ENCODE measurements at places on chromosomes 7 and 10.

GRCh38 chr10:132564249-132564605 is 26.6 kb downstream of the INPP5A start:
- no peak for DNase-seq

GRCh38 chr10:110919349-110919931 is at the start of gene SHOC2:
Gene SHOC2 (plus strand): TSS chr10:110919604. CDS start chr10:110964359, 44,755 bp downstream.
- peak; percentile 97 for DNase-seq

- no peak for DNase-seq
Observed at GRCh38 chr7:105402221-105403095, 13.7 kb upstream of the SRPK2 start.

GRCh38 chr7:126339813-126340212 is 912.9 kb downstream of the GRM8 start:
- no peak for DNase-seq

DNA sequence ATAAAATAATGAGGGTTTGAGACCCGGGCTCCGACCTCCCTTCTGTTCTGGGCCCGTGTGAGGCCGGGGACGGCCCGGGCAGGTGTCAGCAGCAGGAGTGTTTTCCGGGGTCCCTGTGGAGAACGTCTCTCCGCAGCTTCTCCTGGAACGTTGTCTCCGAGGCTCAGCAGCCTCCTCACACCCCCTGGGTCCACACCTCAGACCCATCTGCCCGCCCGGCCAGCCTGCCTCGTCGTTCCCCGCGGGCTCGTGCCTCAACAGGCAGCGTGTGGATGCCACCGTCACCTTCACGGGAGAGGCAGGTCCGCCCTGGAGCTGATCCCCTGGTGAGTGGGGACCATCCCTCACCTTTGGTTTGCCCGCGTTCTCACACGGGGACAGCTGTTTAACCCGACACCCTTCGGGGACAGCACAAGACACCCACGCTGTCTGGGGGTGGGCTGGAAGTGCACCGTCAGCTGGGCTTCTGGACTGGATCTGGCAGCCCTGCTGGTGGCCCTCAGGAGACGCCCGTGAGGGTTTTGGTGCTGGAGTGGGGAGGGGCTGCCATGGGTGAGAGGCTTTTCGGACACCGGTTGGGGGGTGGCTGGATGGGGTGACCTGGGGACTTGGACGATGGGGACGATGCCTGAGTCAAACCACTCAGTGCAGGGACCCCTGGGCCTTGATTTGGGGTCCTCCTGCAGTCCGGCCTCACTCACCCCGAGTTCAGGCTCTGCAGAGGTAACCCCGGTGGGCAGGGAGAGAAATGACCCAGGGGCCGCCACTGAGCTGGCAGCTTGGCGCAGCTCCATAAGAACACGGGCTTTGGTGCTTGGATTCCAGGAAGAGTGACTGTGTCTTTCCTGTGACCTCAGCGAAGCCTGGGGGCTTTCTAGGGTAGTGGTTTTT is 131.7 kb downstream of the DNAJB6 start:
- DNase-seq: no peak

DNA sequence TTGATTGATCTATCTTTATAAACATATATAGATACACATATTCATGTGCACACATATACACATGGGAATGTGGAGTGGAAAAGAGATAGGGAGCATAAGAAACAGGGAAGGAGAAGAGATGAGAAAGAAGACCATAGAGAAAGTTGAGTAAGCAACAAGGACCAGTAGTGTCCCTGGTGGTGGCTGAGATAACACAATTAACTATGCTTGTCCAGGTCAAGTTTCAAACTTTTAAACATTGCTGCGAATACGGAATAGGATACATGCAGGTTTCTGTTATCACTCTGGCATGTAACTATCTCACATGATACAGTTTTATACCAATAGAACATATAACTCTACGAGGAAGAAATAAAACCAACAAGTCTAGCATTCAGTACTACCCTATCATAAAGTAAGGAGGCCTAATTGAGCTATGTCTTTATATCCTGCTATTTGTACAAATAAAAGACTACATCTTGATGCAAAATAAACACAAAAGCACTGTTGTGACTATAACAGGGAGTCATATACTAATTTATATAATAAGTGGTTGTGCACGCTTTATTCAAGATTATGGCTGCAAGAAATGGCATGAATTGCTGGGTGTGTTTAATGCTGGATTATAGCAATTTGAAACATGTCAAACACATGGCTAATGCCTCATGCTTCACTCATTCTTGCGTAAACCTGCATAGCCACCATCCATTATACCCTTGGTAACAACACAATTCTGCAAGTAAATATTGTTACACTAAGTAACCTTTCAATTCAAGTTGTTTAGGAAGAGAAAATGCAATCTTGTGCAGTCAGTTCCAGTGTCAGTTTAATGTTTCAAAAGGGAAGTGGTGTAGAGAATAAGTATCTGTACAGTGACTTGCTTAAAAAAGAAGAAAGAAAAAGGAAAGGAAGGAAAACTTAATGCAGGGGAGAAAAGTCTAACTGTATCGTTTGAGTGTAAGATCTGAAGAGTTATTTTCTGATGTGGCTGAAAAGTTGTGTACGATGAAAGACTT is 8.2 kb downstream of the FOXP2 start:
- no peak for DNase-seq

GRCh38 chr10:97529685-97530465 is 31.2 kb downstream of the UBTD1 start:
- DNase-seq: no peak

DNA sequence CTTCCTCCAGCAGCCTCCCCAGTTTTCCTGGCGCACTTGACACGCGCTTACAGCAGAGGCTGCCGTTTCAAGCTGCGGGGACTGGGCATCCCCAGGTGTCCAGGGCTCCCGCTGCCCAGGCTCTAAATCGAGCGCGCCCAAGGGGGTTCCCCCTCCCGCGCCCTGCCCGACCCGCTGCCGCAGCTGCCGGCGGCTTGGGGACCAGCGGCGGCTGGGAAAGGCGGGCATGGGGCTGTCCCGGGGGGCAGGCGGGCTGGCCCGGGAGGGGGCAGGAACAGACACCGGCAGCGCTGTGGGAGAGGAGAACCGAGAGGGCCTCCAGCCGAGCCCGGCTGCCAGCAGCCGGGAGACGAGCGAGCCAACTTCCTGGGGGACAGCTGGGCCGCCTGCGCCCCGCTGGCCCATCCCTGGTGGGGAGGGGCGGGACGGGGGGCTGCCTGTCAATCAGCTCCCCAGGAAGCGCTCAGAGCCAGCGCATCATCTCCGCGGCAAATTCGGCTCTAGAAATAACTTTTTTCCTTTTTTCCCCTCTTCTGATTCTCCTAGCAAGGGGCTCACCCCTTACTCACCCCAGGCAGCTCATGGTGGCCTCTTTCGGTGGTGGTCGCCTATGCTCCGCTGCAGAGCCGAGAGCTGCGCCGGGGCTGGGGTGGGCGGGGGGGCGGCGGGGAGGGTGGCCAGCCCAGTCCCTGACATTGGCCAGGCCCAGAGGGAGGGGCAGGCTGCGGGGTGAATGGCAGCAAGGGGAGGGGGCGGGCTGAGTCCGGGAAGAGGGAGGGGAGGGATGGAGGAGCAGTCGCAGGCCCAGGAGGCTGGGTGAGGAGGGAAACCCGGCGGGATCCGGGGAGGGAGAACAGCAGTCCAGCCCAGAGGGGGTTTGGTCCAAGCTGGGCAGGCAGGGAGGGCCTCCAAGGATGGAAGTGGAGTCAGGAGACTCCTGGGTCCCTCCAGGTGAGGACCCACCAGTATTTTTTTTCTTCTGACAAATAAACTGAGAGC is 14.7 kb downstream of the GRID2IP start:
- no peak for DNase-seq

DNA sequence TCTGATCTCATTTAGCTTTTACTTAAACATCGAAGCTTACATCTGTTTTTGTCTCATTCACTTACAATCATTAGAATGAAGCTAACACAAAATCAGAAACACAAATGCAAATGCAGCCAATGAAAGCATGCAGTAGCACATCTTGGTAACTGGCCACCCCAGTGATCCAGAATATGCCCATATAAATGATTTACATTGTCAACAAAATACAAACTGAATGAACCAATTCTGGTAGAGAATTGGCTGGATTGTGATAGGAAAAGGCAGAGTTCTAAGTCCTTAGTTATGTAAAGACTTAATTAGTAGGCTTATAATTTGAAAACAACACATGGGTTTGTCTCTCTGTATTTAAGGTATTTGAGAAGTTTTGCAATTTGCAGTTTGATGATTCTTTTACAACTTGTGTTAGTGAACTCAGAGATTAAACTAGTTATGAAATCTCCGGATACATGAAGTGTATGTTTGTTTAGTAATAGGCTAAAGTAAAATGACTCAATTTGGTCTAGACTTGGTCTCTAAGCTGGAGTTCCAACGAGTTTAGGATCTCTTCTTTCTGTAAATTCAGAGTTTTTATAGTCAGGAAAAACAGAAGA is 21.2 kb downstream of the TECTB start:
- no peak for DNase-seq

- DNase-seq: no peak
Observed at GRCh38 chr10:112232670-112233069, 49.1 kb upstream of the GPAM start.

GRCh38 chr7:140225562-140226249 is 48.9 kb upstream of the KDM7A start:
- no peak for DNase-seq

GRCh38 chr7:108459922-108460551 is 3.8 kb upstream of the NRCAM start:
- DNase-seq: no peak

- no peak for DNase-seq
Observed at GRCh38 chr10:98262571-98262970, 5.4 kb downstream of the LOXL4 start.

- no peak for DNase-seq
Observed at GRCh38 chr10:112448888-112449287, 1.9 kb downstream of the VTI1A start.

- no peak for DNase-seq
Observed at GRCh38 chr10:5616046-5616445, 50.3 kb downstream of the ASB13 start.

- no peak for DNase-seq
Observed at GRCh38 chr7:120743128-120743527, 114.8 kb downstream of the TSPAN12 start.

GRCh38 chr7:37571806-37572205 is 111.8 kb upstream of the GPR141 start:
- DNase-seq: no peak

DNA sequence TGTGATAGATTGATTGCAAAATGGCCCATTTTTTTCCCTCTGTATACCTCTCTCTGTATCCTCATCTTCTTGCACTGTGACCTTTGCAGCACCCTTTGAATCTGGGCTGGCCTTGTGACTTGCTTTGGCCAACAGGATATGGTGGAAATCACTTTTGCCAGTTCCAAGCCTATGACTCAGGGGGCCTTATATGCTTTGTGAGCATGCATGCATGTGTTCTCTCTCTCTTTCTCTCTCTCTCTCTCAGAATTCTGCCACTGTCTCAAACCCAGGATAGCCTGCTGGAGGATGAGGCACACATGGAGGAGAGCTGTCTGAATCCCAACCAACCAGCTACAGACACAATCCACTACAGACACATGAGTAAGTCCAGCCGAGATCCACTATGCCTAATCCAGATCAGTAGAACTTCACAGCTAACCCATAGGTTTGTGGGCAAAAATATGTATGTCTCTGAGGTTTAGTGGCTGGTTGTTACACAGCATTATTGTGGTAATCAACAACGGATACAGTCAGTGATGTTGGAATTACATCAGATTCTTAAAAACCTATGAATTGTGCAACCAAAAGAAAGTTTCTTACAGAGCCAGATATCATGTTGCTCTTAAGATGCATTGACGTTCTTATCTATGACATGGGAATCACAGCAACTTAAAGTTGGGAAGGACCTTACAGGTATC is 41.8 kb upstream of the ABCB4 start:
- no peak for DNase-seq

DNA sequence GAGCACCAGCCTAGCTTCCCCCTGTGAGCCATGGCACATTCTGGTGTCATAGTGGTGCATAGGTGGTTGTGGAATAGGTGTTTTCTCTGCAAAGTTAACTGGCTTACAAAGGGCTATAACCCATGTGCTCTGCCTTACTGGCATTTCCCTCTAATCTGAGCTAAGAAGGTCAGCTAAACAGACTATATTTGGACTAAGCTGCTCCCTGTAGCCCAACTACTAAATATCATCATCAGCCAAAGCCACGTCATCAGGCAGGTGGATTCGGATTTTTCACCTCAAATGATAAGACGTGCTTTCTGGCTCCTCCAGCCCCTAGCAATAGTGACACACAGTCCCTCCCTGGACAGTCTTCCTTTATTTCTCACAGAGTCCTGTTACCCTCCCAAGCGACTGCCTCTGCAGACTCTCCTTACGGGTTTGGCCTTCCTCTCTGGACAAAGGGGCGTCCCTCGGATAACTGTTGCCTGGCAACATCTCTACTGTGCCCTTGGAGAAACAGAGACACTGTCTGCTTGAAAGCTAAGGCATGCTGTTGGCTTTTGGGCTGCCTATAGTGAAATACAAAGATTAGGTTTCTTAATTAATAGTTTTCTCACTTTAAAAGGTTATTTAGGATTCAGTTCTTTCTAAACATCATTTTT is 9.1 kb downstream of the SLC13A4 start:
- DNase-seq: no peak

GRCh38 chr10:11546581-11546980 is 64.9 kb downstream of the USP6NL start:
- no peak for DNase-seq

GRCh38 chr7:148031019-148031418 is 559.5 kb upstream of the C7orf33 start:
- no peak for DNase-seq

GRCh38 chr7:100433592-100434296 is 2.6 kb downstream of the PPP1R35 start:
- no peak for DNase-seq

- DNase-seq: no peak
Observed at GRCh38 chr7:128150223-128150865, 90.7 kb upstream of the LEP start.

GRCh38 chr10:60669501-60669900 is 108.8 kb upstream of the CDK1 start:
- DNase-seq: no peak

- no peak for DNase-seq
Observed at GRCh38 chr10:119546009-119546408, 3.5 kb upstream of the RGS10 start.

DNA sequence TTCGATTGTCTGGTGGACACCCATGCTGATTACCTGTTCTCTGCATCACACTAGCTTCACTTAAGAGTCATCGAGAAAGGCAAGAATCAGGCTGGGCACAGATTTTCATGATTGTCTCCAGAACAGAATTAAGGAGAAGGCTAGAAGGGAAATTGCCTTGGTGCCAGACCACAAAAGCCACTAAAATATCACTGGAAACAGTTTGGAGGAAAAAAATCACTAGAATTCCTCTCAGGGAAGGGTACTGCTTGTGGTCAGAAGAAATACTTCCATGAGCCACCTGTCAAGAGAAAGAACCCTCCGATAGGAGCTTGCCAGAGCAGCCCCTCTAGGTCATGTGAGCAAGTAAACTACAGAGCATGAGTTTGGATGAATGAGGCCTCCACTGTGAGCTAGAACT is 269.3 kb upstream of the TEX47 start:
- DNase-seq: no peak
